ENCODE measurements at places on chromosomes 12 and 14.
A peak's percentile ranks its signal among the peaks of the same experiment; 100 is the strongest.

- DNase-seq = peak; percentile 51
These were observed 338.3 kb downstream of the EMP1 start for GRCh38 chr12:13534645-13535398.

DNA sequence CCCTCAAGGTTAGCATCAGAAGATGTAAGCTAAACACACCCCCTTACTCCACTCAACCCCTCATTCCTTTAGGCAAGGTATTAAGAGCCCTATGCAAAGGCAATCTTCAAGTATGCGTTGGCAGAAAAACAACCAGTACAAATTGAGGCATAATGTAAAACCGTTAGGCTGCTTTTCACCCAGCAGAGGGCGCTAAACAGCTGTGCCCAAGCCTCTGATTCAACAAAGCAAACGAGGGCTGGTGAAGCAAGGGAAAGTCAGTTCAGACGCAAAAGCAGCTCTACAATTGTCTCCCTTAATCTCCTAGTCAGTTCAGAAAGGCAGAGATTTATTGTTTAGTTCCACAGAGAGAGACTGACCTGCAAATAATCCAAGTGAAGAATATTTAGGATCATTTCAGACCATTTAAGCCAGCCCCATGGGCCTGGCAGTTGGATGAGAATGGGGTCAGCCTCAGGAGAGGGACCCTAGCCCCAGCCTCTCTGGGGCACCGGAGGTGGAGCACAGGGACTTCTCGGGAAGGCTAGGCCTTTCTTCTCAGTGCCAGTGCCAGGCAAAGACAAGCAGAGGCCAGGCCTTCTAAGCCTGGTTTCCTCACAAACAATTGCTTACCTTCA is 23.5 kb downstream of the DCAF5 start:
- DNase-seq = peak; percentile 88

- DNase-seq = no peak
These were observed 90.2 kb downstream of the CHGA start for GRCh38 chr14:93012951-93013719.

DNA sequence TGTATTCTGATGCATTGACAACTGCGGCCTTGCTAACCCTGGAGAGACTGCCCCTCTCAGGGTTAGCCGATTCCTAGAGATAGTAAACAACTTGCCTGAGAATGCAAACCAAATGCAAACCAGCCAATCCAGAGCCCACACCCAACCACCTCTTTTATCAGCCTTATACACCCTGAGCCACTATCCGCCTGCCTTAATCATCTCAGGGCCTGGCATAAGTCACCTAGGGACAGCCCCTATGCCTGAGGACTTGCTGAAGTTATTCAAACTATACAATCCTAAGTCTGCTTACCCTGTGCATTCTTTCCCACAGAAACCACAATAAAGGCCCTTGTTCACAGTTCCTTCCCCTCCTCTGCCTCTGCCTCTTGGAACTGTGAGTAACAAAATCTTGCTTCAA is 177.2 kb downstream of the KCNA5 start:
- no peak for DNase-seq

DNA sequence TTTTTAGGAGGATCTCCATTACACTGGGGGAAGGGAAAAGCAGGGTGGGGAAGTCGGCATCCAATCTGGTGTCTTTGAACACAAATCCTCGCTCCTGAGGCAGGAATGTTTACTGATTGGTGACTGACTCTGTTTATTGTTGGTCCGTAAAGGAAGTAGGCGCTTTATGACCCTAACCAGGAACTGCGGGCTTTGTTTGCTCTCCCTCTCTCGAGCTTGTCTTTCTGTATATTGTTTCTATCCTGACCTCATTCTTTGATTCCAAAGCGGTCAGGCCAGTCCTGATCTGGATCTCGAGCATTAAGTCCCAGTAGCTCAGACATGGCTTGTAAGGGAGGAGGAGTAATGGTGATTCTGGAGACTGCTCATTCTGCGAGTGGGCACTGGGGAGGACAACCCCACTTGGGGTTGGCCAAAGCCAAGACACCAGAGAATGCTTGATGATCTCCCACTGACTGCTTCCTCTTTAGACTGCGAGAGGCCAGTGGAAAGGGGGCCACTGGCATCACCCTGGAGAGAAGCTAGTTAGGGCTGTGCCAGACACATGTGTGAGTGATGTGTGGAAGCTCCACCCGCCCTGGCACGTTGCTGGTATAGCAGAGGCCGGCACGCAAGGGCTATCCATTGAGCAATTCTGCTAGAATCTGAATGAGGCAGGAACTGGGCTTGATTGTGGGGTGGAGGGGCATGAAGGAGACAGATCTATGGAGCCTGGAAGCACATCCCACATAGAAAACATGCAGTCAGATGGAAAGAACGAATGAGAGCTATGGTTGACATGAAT is 194.6 kb downstream of the PAX9 start:
- DNase-seq = no peak

DNA sequence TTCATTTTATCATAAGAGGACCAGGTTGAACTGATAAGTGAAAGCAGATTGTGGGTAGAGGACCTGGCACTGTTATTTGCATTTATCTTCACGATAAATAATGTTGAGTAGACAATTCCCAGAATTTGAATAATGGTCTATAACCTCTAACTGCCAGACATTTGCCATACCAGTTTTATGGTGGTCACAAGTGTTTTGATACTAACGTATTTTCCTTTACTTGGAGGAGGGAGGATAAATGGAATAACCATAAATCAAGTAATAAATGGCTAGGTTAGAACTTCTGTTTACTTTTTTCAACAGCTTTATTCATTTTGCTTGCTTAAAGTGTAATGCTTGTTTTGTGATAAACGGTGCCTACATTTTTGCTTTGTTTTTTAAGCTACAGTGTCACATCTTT is 9.5 kb downstream of the PAX9 start:
- no peak for DNase-seq

DNA sequence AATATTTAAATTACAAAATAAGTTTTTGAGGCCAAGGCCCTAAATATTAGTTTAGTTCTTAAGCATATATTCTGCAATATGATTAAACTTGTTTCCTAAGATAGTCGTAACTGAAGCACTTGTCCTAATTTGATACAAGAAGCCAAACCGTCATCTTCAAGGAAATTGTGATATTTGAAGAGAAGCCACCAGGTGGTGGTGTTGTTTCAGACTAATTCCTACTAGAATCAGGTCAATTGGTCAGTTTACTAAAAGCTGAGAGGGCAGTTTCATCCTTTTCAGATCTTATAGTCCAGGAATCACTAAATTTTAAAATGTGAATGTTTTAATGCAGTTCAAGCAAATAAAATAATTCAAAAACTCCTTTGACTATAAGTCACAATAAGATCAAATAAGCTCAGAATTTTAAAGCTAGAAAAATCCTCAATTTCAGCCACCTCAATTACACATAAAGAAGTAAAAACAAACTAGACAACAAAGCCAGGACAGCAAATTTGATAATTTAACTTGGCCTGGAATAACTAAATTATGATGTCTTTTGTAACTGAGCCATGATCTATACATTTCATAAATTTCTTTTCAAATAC is 7.1 kb upstream of the ARL1 start:
- DNase-seq = peak; percentile 66

- peak; percentile 15 for DNase-seq
These were observed 267.6 kb upstream of the OR4E1 start for GRCh38 chr14:21940887-21941856.

- peak; percentile 2 for DNase-seq
These were observed 1.1 kb downstream of the SMIM10L1 start for GRCh38 chr12:11171969-11172675.

GRCh38 chr14:97185186-97185585 is 388.0 kb downstream of the VRK1 start:
- no peak for DNase-seq

- DNase-seq = peak; percentile 29
These were observed 1598.3 kb downstream of the AACS start for GRCh38 chr12:126663304-126664094.

DNA sequence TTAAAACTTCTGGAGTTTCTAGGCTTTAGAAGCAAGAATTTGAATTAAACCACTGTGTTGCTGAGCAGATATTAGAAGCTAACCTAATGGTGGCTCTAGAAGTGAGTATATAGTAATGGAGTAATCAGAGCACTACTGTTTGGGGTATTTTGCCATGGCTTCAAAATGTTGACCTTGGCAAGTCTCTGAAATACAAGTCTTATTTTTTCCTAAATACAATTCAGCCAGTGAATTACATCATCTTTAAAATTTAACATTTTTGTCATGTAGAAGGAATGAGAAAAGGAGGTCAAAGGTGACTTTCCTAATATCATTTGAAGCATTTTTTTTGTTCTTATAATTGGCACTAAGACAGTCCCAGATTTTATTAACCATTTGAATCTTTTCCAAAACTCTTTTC is 25.2 kb downstream of the PMCH start:
- peak; percentile 83 for DNase-seq

- no peak for DNase-seq
These were observed 1.8 kb downstream of the SPSB2 start for GRCh38 chr12:6871052-6871957.

GRCh38 chr12:121577443-121578180 is 3.2 kb downstream of the KDM2B start:
- DNase-seq = no peak

- DNase-seq = no peak
These were observed 49.5 kb downstream of the CLMN start for GRCh38 chr14:95270203-95270602.

GRCh38 chr14:68377459-68377858 is 415.4 kb downstream of the ZFP36L1 start:
- peak; percentile 82 for DNase-seq

- DNase-seq = peak; percentile 38
These were observed 25.5 kb downstream of the GXYLT1 start for GRCh38 chr12:42119085-42119633.

DNA sequence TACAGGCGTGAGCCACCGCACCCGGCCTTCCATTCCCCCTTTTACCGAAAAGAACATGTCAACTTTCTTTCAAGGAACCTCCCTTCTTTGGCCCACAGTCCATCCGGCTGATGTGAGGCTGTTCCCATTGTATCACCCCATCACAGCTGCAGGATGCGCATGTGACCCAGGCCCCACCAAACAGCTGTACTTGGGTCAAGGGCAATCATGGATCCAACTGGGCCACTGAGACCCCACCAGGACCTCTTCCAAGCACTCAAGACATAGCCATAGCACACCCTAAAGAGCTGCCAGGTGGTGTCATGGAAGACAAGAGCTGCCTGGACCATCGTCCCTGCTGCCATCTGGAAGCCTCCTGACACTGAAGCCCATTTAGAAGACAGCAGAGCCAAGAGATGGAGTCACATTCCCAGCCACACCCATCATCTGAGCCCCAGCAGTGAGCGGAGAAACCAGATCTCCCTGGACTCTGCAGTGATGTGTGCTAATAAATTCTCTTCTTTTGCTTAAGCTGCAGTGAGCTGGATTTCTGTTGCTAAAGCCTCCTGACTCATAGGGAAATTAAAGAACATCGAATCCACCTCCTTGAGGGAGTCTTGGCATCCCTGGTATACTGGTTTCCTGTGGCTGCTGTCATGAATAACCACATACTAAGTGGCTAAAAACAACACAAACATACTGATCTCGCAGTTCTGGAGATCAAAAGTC is 105.6 kb downstream of the KSR2 start:
- no peak for DNase-seq

DNA sequence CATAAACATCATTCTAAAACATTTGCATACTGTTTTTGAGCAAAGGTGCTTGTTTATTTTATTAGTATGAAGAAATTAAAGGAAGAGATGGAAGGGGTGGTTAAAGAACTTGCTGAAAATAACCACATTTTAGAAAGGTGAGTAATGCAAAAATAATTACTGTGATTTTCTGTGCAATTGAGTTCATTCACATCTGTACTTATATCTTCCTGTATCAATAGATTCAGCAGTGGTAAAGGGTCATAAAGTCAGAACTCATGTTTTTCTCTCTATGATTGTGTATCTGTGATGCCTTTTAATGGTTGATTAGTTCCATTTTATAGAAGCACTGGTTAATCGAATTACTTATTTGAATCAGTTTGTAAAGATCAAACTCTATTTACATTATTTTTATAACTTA is 46.0 kb downstream of the TBK1 start:
- DNase-seq = no peak

GRCh38 chr12:51625370-51625769 is 34.3 kb downstream of the SCN8A start:
- no peak for DNase-seq

DNA sequence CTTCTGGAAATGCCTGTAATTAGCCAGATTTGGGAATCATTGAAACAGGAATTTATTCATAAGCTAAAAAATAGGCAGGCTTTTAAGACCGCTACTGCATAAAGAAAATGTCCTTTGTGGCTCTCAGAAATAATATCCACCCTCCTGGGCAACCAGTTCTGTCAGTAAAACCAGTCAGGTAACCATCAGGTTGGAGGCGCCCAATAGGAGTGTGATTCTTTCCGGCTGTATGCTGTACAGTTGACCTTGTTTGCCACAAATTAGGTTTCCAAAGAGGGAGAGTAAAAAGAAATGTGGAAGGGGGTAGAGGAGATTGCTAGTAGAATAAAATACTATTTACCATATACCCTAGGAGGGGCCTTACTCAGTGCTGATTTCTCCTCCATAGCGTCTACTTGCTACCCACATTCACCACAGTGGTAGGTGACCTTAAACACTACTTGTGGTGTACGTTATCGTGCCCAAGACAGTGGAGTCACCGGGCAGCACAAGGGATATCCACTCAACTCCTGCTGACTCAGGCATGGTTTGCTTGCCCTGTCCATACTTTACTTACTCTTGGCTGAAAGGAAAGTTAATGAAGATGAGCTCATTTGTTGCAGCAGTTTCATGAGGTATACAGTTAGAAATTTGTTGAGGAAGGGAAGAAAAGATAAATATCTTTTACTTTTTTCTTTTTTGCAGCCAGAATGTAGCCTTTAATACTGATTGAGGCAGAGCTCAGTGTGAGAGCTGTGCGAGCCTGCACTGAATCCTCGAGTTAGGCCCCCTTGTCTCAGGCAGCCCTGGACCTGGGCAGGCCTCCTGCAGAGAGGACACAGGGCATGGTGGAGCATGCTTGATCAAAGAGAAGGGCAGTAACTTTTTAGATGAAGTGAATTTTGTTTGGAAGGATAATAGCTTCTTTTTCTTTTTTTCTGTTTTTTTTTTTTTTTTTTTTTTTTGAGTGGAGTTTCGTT is 76.7 kb downstream of the DIP2B start:
- no peak for DNase-seq

- no peak for DNase-seq
These were observed 18.9 kb upstream of the ANKRD33 start for GRCh38 chr12:51868821-51869495.
